ENCODE measurements at places on chromosomes 12 and 14.
A peak's percentile ranks its signal among the peaks of the same experiment; 100 is the strongest.

DNA sequence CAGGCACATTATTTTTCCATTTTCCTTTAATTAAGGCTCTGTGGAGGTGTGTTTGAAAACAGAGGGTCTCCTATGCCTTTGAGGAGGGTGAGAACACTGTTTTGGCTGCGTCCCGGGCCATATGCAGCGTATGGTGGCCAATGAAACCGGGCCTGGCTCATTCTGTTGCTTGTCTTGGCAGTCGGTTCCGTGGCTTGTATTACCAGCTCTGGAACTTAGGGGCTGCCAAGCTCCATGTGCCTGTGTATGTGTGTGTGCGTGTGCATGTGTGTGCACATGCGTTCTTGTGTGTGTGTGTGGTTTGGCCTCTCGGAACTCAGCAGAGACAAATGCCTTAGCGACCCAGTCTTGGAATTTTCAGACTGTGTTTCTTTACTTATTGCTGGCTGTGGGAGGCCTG is 2.7 kb downstream of the JDP2 start:
- peak; percentile 64 for DNase-seq

DNA sequence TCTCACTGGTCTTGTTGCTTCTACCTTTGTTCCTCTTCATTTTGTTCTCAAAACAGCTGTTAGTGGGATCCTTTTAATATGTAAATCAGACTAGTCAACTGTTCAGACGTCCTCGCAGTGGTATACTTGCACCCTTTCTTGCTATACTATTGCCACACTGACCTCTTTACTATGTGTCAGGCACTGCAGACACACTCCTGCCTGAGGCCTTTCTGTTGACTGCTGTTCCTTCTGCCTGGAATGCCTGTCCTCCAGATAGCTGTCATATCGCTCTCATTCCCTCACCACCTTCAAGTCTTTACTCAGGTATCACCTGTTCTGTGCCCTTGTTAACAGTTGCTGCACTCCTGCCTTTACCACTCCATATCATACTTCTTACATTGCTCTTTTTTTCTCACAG is 90.0 kb upstream of the TMEM263 start:
- no peak for DNase-seq

DNA sequence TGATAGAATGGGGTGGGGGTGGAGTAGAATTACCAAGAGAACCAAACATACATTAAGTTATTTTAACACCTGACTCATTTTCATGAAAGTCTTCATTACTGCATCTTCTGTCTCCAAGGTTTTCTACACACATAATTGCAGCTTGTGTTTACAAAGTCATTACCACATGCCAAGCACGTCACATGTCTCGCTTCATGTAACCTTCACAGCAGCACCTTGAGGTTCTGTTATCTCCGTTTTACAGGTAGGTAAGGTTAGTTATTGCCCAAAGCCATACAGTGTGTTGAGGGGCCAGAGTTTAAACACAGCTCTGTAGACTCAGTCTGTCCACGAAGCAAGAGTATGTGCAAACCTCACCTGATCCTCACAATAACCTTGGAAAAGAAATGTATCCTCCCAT is 64.3 kb upstream of the RBM19 start:
- DNase-seq: no peak

DNA sequence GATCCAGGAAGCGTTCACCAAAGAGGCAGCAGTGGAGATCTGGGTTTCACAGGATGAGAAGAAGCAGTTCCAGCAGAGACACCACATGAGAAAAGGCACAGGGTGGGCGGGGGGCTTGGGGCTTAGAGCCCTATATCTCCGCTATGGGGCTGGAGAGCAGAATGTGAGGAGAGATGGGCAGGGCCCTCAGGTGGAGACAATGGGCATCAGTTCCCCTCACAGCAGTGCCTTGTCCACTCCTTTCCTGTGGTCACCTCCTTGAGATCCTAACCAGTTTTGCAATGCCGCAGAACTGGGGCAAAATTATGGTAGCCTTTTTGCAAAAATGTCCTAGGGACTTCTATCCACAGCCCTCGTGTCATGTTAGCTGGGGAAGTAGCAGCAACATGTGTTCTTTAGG is 27.5 kb downstream of the DHRS2 start:
- no peak for DNase-seq

DNA sequence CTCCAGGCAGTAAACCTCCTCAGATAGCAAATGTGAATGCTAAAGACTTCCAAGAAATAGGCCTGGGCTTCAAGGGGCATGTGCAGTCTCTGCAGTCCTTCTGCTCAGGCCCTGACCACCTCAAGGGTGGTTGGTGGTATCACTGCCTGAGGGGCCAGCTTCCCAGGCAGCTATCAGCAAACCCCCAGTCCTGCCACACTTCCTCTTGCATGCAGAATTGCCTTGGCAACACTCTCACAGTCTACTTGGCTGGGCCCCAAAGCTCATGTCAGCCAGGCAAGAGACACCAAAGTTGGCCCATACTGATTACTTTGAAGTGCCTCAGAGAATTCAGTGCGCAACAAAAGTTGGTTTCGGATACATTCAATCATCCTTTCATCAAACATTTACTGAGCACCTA is 3.5 kb upstream of the ASB8 start:
- DNase-seq: no peak

- DNase-seq: peak; percentile 77
Observed at GRCh38 chr14:50425816-50426215, 29.1 kb upstream of the CDKL1 start.

DNA sequence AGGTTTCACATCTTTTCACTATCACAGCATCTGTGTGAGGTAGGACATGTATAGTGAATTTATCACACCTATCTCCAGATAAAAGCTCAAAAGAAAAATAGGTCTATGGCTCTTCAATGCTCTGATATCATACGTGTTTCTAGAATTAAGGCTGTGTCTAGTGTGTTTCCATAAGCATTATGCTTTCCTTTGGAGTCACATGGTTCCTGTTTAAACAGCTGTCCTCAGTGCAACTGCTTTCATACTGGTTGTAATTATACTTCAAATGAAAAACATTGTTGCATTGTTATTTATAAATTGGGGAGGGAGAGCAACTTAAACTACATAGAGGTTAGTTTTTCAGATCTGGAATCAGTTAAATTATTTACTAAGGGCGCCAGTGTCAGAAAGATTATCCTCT is 151.6 kb downstream of the SYT1 start:
- DNase-seq: no peak

DNA sequence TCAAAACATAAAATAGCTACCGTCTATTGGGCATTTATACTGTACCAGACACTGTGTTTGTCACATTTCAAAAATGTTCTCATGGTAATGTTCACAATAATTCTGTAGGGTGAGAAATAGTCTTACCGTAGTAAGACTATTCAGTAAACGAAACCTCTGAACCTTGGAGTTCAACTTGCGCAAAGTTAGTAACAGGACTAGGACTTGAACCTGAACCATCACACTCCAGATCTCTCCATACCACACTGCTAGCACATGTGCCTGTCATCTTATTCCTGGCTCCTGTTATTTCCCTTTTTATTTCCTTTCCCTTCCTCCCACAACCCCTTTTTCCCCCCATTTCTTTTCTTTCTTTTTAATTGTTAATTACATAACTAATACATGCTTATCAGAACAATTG is 65.4 kb downstream of the PLEKHA5 start:
- no peak for DNase-seq

DNA sequence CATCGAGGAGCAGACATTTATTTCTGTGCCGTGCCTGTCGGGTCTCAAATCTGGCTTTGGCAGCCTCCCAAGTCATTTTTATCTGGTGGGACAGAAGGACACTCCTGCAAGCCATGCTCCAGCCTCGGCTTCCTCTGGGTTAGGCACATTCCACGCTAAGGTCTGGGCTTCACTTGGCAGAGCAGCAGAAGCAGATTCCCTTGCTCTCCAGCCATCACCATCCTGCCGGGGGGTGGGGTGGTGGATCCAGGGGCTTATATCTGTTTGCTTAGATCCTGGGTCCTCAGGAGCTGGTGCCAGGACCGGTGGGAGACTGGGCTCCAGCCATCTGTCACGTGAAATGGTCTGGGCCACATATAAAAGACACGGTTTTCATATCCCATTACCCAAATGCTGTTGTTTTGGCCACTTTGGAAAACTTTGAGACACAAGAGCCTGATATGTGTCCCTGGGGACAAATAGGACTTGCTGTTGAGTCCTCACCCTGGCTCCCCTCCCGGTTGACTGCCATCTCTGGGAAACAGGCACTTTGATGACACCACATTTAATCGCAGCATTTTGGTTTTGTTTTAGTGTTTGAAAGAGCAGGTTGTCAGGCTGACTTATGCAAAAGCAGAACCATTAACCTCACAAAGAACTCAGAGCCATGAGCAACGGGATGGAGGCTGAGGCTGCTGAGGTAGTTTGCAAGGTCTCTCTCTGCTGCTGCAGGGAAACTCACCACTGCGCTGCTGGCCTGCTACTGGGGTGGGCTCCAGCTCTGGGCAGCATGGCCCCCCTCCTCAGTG is 69.6 kb upstream of the PRMT8 start:
- DNase-seq: no peak

DNA sequence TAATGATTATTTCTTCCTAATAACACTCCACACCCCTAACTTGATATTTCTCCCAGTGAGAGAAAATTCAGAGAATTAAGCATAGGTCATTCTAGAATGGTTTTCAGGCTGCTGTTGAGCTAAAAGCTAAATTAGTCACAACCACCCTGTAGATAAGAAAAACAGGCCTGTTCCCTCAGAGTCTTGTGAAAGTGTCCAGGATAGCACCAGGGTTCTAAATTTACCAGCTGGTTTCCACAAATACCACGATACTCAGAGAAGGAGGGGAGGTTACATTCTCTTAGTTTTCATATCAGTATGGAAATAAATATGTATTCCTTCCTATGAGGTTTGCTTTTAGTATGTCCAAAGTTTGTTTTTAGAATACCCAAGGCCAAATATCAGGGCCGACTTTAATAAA is 66.0 kb upstream of the YARS2 start:
- DNase-seq: no peak

GRCh38 chr12:83434600-83434999 is 747.9 kb downstream of the TMTC2 start:
- DNase-seq: no peak

DNA sequence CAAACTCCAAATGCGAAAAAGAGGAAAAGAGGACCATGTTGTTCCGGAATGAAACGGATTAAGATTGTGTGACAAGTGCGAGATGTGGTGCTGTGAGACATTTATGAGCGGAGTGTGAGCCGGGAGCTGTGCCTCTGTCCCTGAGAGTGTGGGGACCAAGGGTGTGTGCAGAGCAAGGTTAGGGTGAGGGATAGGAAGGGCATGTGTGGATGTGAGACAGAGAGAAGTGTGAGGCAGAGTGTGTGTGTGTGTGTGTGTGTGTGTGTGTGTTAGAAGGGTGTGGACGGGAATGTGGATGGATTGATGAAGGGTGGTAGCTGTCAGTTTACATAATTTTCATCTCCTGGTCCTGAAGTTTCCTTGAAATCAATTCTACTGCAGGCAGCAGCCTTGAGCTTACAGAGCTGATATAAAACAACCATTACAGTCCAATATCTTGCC is 4.3 kb upstream of the OTX2 start:
- DNase-seq: no peak

DNA sequence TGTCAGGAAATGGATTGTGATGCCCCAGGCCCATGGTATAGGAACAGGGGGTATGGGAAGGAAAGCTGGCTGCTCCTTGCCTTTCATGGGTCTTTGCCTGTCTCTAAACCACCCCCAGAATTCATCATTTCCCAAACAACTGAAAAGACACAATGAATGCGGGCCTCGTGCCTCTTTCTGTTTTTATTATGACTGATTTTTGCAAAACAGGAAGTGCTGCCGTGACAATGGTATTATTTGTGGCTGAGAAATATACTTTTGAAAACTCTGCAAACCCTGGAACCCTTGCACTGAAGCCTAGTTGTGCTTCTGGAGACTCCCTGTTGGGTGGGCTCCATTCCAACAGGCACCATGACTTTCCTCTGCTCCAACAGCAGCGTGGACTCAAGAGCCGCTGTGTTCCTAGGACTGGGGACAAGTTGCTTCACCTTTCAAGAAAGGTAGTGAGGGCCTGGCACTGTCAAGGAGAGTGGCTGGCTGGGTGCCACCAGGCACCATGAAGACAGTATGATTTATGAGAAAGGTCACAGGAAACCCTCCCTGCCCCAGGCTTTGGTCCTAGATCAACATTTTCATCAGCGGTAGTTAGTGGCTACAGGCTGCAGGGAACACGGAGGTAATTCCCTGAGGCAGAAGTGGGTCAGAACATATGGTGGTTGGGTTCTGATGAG is 4.8 kb upstream of the DGLUCY start:
- peak; percentile 10 for DNase-seq

DNA sequence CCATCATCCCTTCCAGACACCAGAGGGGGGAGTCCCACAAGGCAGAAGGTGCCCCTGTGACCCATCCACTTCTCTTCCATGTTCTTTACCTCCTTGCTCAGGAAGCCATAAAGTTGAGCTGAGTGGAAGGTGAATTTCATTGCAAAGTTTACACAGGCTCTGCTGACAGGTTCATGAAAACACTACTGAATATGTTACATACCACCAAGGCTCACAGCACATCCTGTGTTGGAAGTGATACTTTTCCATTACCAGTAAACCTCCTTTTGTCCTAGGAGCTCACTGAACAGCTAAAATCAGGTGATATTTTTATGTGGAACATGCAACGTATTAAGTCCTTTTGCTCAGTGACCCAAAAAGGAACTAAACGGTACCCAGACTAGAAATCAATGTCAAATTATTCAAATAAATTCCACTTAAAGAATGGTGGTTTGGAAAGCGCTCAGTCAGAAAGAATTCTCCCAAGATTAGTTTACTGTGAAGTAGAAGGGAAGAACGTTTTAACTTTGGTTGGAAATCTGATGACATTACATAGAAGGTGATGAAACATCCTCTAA is 196.2 kb upstream of the NUDT4 start:
- DNase-seq: no peak

DNA sequence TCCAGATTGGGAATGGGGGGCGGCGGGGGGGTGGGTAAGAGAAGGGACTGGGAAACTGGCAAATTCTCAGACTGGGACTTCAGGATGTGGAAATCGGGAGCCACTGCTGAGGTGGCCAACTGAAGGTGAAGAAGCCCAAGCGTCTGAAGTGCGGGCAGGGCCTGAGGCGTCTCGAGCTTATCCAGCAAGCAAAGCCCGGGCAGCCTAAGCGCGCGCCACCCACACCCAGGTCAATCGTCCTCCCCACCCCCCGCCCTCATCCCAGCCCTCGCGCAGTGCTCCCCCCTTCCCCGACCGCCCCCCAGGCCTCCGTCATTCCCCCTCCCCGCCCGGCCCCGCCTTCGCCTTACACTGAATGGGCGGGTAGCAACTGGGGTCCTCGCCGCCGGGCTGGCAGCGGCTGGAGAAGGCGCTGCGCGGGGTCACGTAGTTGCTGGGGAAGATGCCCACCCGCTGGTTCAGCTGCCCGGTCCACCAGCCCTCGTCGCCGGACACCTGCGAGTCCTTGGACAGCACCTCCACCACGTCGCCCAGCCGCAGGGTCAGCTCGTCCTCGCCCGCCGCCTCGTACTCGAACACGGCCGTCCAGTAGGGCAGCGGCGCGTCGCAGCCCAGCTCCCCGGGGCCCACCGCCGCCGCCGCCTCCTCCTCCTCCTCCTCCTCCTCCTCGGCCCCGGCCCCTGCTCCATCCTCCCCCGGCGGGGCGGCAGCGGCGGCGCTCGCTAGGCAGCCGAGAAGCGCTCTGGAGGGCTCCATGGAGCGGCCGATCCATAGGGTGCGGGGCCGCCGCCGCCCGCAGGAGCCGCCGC is 693 bp downstream of the MAP3K9 start:
- no peak for DNase-seq

Data from fibroblast of skin of right biceps (primary cell).